ENCODE measurements at places on chromosomes 16 and 17.

- no peak for DNase-seq
These were observed 30.8 kb upstream of the DYNLL2 start for GRCh38 chr17:58052407-58052806.

- DNase-seq = peak; percentile 30
These were observed 3.4 kb downstream of the SP6 start for GRCh38 chr17:47847341-47848197.

DNA sequence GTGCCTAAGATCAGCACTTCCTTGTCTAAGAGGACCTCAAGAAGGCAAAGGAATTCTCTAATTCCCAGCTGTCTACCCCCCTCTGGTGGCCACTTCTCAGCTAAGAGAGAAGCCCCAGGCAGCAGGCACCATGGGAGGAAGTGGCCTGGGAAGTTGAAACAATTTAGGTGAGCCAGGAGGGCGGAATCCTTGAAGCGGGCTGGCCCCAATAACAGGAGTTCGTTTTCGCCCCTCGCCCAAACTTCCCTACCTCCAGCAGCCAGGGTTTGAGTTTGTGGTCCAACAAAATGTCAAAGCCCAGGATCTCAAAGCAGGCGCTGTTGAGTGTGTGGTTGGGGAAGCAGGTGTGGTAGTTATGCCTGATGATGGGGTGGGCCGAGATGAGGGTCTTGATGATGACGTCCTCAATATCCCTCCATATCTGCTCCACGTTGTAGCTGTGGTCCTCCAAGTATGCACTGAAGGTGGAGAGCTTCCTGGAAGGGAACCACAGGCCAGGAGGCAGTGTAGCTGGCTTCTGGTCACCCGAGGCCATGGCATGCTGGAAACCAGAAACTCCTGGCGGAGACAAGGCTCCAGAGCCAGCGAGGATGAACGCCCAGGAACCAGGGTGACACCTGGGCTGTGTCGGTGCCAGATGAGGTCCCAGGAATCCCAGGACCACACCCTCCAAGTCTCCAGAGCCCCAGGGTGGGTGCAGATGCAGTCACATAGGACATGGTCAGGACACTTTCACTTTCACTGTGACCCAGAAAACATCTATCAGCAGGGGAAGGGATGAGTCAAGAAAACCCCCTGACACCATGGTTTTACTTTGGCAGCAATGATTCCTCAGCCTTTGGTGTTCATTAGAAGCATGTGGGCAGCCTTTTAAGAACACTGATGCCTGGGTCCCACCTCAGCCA is 25.6 kb downstream of the TTLL6 start:
- no peak for DNase-seq

DNA sequence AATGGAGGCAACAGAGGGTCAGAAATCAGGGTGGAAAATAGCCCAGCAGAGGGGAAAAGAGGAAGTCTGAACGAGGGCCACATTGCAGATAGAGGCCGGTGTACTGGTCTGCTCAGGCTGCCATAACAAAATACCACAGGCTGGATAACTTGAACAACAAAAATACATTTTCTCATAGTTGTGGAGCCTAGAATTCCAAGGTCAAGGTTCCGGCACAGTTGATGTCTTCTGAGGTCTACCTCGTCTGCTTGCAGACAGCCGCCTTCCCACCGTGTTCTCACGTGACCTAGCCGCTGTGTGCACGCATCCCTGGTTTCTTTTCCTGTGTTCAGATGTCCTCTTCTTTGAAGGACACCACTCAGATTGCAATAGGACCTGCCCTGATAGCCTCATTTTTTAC is 249.4 kb downstream of the WWOX start:
- DNase-seq = no peak

GRCh38 chr16:83878838-83879237 is 20.1 kb upstream of the MLYCD start:
- no peak for DNase-seq

- no peak for DNase-seq
These were observed 6.4 kb downstream of the SYT17 start for GRCh38 chr16:19174478-19174877.

Measured in germinal center (tissue), 1 donor.